ENCODE measurements at places on chromosomes 4 and X. TPM values are rescaled to one million over a fixed set of nuclear protein-coding genes. Genes with fewer than 3 reads are reported as not detected.
A peak's percentile ranks its signal among the peaks of the same experiment; 100 is the strongest.

GRCh38 chrX:49838374-49838773 lies 9.3 kb downstream of the PAGE4 start:
- peak; percentile 31 for DNase-seq

DNA sequence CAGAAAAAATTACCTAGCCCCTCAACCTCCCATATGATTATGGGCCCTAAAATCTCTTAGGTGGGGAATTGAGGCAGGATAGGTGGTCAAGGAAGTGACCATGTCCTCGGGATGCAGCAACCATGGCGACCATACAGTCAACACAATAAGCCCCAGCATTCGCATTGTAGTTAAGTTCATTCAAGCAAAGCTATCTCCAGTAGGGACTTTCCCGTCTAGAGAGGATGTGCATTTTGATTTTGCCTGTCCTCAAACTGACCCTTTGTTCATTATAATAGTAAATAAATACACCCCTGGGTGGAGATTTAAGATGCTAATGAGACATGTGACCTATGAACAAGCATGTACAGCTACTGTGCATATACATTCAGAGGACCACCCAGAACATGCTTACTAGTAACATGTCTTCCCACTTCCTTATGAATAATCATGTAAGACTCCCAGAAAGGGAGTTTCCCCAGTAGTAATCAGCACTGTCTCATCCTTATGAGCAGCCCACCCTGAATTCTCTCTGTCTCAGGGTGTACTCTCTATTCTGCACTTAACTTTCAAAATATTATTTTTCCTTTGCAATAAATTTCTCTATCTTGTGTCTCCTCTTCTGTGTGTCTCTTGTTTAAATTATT lies 74.3 kb downstream of the NUDT11 start:
- DNase-seq, result no peak

The MGARP gene
- polyA plus RNA-seq, result 0.14 TPM

The GYPE gene
- 1.8 TPM for polyA plus RNA-seq

The SH3D19 gene
- 26.2 TPM for polyA plus RNA-seq

The ZNF185 gene
- 48.0 TPM for polyA plus RNA-seq

Data from muscle of leg (tissue), 16 donors.